ENCODE measurements at places on chromosomes 3 and 15.

DNA sequence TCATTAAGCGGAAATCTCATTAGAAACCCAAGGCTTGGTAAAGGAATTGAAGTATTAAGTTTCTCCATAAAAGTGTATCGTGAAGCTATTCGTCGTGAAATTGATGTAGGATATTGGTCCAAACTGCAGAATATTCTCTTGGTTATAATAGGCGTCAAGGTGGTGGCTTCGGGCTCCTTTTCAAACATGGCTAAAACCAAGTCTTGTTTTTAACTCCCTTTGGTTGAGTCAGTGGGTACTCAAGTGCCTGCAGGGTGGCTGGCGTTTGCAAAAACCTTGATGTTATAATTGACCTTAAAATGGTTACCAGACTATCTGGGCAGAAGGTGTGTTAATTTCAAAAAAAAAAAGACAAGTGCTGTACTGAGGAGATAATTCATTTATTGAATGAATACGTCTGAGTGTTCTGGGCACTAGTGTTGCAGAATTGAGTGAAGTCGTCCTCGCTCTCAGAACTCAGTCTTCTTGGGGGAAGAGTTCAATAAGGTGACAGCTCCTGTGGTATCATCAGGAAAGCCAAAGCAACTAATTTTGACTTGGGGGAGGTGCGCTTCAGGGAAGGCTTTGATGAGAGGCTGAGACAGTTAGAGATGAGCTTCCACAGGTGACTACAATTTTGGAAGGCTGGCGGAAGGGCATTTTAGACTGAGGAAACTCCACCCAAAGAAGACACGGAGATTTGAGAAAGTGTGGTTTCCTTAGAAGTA is 1.5 kb downstream of the UBE2Q2 start:
- DNase-seq: no peak

DNA sequence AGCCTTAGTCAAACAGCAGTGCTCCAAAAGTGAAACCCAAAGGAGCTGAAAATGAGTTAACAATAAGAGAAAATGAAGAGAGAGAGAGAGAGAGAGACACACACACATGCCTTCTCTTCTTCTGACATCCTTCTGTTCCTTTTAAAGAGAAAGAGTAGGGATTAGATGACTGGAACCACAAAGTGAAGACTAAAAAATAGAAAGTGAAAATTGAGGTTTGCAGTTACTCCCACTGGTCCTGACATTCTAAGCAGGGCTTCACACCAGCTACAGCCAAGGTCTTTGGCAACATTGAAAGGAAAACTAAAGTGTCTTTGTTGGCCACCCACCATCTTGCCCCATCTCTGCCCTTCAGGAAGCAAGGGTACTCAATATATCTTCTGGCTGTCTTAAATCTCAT is 59.2 kb downstream of the USP50 start:
- no peak for DNase-seq

GRCh38 chr15:57591237-57591821 is 375 bp upstream of the MYZAP start:
- no peak for DNase-seq

- DNase-seq: no peak
Observed at GRCh38 chr3:144708437-144708836, 736.8 kb downstream of the DIPK2A start.

GRCh38 chr3:73498764-73499622 is 125.7 kb downstream of the PDZRN3 start:
- DNase-seq: no peak

DNA sequence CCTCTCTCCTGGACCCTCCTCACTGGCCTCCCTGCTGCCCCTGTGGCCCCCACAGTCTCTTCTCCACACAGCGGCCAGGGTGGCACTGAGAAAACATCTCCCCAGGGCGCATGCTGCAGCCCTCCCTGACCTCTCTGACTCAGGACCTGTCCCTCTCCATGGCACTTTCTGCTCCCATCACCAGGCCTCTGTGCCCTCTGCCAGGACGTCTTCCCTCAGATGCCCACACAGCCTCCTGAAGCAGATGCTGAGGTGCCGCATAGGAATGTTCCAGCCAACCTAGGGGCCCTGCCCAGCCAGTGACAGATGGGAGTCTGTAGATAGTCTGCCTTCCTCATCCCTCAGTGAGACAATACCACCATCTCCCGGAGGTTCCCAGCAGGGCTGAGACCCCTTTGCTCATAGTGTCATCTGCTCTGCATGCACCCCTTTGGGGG is 8.7 kb downstream of the MYL3 start:
- no peak for DNase-seq

GRCh38 chr3:30333903-30334302 is 272.5 kb upstream of the TGFBR2 start:
- no peak for DNase-seq

DNA sequence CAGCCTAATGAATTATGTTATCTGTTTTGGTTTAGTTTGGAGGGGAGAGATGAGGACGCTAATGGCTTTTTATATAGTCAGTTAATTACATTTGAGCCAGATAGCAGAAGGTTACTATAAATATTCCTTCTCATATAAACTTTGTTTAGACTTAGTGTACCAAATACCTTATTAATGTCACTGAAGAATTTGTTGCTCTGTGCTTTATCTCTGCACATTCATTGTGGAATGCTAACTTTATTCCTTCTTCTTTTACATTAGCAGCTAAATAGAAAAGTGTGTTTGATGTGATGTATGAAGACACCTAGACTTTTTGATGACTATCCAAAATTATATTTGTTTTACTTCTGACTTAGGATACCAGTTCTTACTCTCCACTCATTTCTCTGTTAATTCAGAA is 105.2 kb downstream of the EPHA3 start:
- no peak for DNase-seq

DNA sequence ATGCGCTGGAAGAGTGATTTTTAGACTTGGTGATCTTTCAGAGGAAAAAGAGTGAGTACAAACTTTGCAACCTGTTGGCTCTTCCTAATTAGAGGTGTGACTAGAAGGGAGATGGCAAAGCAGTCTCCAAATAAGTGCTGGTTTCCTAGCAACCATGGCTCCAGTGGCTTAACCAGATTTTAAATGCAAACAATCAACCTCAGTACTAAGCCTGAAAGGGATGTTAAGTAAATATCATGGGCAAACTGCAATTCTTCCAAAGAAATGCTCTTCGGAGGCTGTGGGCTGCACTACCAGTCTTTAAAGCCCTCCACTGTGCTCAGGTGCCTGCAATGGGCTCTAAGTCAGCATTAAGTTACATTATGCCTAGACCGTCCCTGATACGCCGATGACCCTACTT is 678.1 kb upstream of the CCDC54 start:
- DNase-seq: no peak

- DNase-seq: no peak
Observed at GRCh38 chr15:82613747-82614146, 33.4 kb downstream of the CPEB1 start.

DNA sequence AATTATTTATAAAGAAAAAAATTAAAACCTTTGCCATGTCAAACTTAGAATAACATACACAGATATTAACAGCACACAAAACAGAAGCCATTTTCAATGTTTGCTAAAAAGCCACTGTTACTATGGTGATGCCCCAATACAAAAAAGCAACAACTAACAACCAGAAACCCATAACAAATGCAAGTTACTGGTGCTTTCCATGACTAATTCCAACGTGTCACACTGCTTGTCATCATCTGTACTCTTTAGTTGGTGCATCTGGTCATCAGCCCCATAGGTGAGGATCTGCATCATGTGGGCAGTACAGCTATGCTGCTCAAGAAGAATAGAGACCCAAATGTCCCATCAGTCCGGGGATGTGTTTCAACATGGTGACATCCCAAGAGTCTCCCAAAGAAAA is 52.8 kb downstream of the ATP8B4 start:
- no peak for DNase-seq

DNA sequence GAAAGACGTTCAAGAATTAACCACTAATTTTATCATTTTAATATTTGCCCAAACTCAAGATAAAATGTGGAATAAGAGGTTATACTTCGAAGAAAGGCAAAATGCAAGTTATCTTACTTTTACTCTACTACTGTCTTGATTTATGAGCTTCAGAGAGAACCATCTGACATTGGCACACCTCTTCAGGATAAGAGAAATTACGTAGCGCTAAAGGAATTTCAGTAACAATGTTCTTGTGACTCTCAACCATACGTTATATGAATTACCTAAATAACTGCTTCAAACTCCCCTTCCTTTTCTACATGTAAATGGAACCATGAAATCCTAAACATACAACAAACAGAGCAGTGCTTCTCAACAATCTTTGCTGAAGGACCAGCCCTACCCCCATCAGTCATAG is 96.8 kb downstream of the ZNF385D start:
- DNase-seq: no peak

DNA sequence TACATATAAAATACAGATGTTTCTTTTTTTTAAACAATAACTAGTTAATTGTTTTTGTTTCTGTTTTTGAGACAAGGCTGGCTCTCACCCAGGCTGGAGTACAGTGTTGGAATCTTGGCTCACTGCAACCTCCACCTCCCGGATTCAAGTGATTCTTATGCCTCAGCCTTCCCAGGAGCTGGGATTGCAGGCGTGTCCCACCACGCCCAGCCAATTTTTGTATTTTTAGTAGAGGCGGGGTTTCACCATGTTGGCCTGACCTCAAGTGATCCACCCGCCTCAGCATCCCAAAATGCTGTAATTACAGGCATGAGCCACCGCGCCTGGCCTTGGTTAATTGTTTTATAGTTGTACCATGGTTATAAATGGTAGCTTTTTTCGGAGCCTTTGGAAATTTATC is 72.3 kb downstream of the PIAS1 start:
- DNase-seq: no peak

DNA sequence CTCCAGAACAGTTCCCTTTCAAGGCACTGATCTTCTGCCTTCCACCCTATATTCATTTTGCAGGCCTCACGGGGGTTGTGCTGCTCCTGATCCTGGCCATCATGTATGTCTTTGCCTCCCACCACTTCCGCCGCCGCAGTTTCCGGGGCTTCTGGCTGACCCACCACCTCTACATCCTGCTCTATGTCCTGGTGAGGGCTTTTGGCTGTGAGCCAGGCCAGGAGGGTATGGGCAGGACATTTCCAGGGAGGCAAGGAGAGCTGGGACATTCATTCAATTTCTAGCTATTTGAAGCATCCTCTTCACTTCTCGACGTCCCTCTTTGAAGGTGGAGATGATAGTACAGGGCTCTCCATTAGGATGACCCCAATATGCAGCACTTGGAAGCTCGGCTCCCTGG is 25.9 kb downstream of the DUOX1 start:
- no peak for DNase-seq

DNA sequence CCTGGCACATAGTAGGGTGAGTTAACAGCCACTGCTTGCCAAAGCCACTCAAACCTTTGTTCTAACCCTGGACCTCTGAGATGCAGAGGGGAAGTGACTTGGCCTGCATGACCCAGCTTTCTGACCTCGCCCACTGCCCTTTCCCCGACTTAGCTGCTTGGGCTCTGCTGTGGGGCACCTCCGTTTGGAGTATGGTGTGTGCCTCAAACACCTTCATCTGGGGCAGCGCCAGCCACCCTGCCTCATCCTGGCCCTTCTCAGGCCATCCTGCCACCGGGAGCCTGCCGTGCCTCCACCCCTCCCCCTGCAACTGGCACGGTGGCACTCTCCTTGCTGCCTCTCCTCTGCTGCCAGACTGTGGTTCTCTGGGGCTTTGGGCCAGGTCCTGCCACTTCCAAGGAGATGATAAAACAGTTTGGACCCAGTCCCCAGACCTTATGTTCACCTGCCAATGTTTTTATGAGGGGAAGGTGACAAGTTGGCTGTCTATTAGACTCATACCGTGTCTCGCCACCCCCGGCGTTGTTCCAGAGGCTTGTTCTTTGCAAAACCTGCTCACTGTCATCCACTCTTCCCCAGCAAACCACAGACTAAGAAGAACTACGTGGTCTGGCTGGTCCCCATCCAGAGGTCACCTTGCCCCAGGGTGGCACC is 32.2 kb downstream of the SLC6A6 start:
- DNase-seq: no peak

GRCh38 chr15:94610485-94610884 is 379.1 kb downstream of the MCTP2 start:
- no peak for DNase-seq

DNA sequence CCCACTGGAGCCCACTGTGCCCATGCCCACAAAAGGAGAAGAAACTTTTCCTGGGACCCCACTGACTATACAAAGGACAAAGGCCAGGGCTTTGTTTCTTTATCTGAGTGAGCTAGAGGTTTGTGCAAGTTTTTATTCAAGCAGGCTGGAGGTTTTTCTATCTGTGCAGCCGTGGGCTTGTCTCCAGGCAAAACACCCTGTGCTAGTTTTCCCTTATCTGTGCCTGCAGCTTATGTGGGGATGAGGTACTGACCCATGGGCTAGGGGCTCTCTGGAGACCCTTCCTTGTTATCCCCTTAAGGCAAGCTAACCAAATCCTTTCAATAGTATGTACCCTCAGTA is 545.5 kb downstream of the ZPLD1 start:
- no peak for DNase-seq

- DNase-seq: no peak
Observed at GRCh38 chr3:151203051-151203420, at the start of gene GPR171. Gene GPR171, minus strand, starts transcription at chr3:151203216. Its CDS starts 3,830 bp downstream, at chr3:151199386.

GRCh38 chr15:74552773-74553441 is 11.9 kb downstream of the ARID3B start:
- no peak for DNase-seq

GRCh38 chr15:68028888-68029207 is 25.3 kb upstream of the PIAS1 start:
- no peak for DNase-seq

Measured in left lobe of liver (tissue), 2 donors.